ENCODE measurements at places on chromosomes 4 and X.

DNA sequence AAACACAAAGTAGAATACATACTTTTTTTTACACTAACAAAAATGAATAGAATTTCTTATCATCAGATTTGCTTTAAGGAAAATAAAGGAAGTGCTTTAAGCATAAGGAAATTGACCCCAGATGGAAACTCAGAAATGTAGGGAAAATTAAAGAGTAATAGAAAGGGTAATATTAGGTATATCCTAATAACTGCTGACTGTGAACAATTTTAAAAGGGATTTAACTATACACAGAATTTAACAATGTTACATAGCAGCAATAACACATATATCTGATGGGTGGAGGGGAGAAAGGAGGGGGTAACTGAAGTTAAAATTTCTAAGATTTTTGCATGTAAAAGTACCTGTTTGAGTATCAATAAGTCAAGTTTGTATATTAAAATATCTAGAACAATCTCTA is 8.6 kb downstream of the CDKL2 start:
- DNase-seq = no peak

GRCh38 chr4:156949373-156949814 is 22.2 kb downstream of the PDGFC start:
- no peak for DNase-seq

- no peak for DNase-seq
These were observed 1017.5 kb upstream of the IGFBP7 start for GRCh38 chr4:58127680-58128079.

DNA sequence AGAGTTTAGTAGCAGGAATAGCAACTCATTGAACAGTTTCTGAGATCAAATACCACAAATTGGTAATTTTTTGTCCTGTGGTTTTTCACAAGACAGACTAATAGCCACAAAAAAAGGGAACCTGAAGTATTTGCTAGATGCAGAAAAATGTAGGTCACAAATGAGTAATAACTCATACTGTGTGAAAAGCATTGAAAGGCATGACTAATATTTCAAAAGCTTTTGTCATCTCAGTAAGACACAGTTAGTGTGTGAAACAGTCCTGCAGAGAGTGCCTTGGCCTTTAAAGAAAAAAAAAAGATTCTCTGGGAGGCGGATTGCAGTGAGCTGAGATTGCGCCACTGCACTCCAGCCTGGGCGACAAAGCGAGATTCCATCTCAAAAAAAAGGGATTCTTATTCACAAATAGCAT is 31.4 kb upstream of the SLC25A31 start:
- peak; percentile 89 for DNase-seq

GRCh38 chr4:7199129-7199725 is 6.9 kb downstream of the SORCS2 start:
- DNase-seq = no peak

All from cardiac muscle cell (in vitro differentiated cells and primary cell).